ENCODE measurements at places on chromosomes 16 and 17.
A peak's percentile ranks its signal among the peaks of the same experiment; 100 is the strongest.

GRCh38 chr16:31700530-31701388 is 172.8 kb upstream of the ZNF267 start:
- peak; percentile 82 for DNase-seq

- no peak for DNase-seq
These were observed 5.3 kb upstream of the ATP2A1 start for GRCh38 chr16:28872952-28873351.

DNA sequence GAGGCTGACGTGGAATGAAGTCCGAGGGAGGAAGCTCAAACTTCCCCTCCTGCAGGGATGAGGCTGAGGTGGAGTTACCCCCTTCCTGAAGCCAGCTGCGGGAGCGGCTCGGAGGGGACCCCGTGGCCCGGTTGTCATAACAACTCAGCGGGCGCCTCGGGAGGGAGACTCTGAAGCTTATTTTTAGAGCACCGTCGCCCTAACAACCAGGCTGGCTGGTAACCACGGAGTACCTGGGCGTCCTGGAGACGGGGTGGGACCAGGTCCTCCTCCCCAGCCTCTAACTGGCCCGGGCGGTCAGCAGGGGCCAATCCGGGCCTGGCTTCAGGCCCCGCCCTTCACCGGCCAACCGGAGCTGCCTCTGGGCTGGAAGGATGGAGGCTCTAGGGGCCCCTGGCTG is 27.7 kb downstream of the NECAB2 start:
- no peak for DNase-seq

GRCh38 chr17:15036238-15036637 is 228.9 kb downstream of the PMP22 start:
- no peak for DNase-seq

DNA sequence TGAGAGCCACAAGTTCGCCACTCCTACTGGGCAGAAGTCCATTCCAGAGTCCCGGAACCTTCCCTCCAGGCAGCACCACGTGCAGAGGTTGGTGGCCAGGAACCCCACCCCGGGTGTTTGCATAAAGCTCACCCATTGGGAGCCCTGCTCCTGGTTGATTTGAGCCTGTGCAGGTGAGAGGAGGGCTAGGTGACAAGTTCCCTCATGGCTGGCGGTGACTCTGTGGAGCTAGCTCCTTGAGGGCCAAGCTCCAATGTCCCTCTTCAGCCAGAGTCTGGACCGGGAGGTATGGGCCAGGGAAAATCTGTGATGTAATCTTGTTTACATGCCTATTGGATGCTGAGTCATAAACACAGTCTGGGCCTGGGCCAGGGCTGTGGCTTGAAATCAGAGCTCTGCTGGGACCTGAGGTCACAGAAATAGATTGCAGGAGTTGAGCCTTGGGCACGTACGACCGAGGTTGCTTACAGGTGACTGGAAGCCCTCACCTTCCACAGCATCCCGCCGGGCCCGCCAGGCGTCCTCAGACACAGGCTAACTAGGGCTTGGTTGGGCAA is 118.9 kb downstream of the AATF start:
- DNase-seq, result no peak

DNA sequence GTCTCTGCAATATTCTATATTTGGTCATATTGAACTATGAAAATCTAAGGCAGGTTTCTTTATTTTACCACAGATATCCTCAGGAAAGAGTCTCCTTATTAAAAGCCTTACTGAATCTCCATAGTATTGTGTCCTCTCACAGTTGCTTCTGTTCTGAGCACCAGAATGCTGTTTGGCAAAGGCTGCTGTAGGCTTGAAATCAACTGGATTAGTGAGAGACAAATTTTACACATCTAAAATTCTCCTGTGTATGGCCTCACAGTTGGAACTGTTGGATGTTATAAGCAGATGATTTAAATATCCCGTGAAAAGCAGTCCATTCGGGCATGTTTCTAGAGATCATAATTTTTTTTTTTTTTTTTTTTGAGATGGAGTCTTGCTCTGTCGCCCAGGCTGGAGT is 9.5 kb downstream of the CLTC start:
- no peak for DNase-seq

- no peak for DNase-seq
These were observed 47.7 kb upstream of the TNRC6A start for GRCh38 chr16:24681793-24682192.

GRCh38 chr17:2710071-2710802 is 1.3 kb downstream of the CLUH start:
- DNase-seq, result no peak

GRCh38 chr16:89727406-89728120 is 6.2 kb downstream of the ZNF276 start:
- DNase-seq, result no peak

DNA sequence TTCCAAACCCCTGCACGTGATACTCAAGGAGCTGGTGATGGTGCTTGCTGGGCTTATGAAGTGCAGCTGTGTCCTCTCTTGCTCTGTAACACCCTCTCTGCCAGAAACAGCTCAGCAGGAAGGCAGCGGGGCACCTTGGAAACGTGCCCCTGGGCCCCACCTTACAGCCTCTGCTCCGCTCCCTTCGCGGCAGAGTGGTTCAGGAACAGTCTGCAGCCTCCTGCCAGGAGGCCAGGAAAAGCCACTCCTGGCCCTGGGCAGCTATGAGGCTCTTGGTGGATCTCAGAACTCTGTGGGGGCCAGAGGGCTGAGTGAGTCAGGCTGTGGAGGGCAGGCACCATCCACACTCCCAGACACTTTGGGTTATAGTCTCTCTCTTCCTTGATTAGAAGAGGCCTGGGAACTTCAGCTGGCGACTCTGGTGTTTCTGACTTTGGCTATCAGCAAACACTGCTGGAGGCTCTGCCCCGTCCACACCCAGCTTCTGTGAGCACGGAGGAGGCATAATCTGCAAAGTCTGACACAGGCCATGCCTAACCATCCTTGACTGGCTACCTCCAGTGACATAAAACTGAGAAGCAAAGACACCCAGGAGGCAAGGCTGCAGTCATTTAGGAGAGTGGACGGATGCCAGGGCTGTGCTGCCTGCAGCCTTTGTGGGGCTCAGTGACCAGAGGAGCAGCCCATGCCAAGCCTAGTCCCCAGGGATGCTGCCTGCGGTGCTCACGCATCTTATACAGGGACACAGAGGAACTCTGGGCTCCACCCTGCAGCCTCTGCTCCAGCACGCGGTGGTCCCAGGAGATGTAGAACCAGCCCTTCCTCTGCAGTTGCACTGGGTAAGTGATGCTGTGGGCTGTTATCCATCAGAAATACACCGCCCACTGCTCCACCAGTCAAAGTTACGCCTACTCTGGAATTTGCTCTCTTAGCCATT is 65.3 kb downstream of the METRNL start:
- no peak for DNase-seq

DNA sequence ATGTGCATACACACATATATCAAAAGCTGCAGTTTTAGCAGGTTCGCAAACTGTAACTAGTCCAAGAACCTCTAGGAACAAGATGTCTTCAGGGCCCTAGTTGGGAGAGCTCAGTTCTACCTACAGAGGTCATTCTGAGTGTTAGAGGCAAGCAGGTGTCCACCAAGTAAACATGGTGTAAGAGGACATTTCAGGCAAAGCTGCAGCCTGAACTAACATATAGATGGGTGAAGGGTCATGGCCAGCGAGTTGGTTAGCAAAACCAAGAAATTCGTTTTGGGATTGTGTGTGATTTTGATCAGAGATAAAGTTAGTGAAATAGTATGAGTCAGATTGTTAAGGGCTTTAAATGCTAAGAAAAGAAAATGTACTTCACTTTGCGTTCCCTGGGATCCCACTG is 24.6 kb downstream of the C17orf75 start:
- DNase-seq, result no peak

- no peak for DNase-seq
These were observed 95.7 kb downstream of the WNT3 start for GRCh38 chr17:46722662-46723285.

DNA sequence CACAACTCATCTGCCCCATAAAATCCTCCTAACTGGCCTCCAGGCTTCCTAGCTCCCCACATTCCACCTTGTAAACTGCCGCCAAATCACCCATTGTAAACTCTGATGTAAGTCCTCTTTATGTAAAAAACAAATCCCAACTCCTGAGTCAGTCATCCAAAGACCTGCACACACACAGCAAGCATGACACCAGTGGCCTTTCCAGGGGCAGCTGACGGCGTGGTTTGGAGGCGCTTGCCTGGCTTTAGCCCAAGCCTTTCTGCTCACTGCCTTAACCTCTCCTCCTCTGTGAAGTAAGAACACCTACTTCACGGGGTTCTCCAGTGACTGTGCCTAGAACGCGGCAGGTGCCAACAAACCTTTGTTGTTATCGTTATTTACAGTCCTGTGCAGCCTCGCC is 14.0 kb downstream of the UBE2O start:
- no peak for DNase-seq

DNA sequence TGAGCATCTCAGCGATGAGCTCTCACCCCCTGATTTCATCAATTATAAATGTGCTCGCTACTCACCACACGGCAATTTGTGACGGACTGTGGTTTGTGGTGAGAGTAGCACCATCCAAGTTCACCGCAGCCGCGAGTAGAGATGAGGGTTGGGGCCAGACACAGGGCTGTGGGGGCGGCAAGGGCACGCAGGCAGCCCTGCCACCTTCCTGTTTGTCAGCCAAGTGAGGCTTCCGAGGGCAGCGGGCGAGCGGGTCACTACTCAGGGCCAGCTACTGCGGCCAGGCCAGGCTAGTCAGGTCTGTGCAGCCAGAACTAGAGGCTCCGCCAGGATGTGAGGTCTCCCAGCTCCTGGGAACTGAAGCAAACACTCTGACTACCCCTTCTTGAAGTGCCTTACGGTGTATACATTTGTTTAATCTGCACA is 39.6 kb upstream of the MEOX1 start:
- peak; percentile 4 for DNase-seq

GRCh38 chr16:12406158-12406557 is 397.5 kb downstream of the CPPED1 start:
- DNase-seq, result no peak

DNA sequence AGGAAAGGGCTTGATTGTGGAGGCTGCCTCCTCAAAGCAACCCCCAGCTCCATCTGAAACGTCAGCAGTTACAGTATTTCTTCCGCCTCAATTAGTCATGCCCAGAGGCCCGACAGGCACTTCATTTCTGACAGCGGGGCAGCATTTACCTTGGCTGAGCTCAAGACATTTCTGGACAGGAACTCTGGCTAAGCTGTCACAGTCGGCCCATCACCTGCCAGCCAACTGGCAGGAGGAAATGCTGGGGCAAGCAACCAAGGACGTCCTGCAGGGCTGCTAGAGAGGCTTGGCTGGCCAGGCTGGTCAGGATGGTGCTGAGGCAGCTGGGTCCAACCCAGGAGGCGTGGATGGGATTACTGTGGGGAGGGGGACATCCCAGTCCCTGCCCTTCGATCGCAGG is 27.8 kb downstream of the PLXDC1 start:
- DNase-seq, result no peak

GRCh38 chr17:21294321-21295035 is 10.0 kb downstream of the MAP2K3 start:
- no peak for DNase-seq

GRCh38 chr17:62807812-62808575 is at the start of gene MARCHF10:
MARCHF10 (minus strand) TSS chr17:62808314; CDS start chr17:62801735, 6,579 bp downstream.
- DNase-seq, result no peak

Data from central memory CD4-positive, alpha-beta T cell (primary cell).